ENCODE measurements at places on chromosomes 2 and 18.

GRCh38 chr2:139160836-139161235 is 380.6 kb upstream of the NXPH2 start:
- DNase-seq = peak; percentile 57

- DNase-seq = no peak
Observed at GRCh38 chr2:60838481-60838880, 42.9 kb upstream of the REL start.

- DNase-seq = no peak
Observed at GRCh38 chr2:230899786-230900185, 25.3 kb downstream of the GPR55 start.

GRCh38 chr18:68035774-68036522 is 519.4 kb upstream of the DSEL start:
- peak; percentile 15 for DNase-seq

DNA sequence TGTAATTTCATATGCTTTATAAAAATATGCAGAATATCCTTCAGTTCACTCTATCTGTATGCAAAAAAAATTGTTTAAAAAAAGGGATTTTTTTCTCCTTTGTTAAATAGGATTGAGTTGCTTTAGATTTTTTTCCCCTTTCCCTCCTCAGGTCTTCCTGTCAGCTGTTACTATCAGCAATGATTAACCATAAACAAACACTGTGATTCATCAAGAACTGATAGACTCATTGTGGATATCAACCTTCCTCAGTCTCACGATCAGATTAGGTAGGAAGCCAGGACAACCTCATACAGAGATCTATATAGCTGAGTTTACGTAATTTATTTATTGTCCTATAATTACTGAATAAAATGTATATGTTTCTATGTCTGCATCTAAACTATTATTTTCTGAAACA is 2136.2 kb upstream of the CELF4 start:
- peak; percentile 25 for DNase-seq

DNA sequence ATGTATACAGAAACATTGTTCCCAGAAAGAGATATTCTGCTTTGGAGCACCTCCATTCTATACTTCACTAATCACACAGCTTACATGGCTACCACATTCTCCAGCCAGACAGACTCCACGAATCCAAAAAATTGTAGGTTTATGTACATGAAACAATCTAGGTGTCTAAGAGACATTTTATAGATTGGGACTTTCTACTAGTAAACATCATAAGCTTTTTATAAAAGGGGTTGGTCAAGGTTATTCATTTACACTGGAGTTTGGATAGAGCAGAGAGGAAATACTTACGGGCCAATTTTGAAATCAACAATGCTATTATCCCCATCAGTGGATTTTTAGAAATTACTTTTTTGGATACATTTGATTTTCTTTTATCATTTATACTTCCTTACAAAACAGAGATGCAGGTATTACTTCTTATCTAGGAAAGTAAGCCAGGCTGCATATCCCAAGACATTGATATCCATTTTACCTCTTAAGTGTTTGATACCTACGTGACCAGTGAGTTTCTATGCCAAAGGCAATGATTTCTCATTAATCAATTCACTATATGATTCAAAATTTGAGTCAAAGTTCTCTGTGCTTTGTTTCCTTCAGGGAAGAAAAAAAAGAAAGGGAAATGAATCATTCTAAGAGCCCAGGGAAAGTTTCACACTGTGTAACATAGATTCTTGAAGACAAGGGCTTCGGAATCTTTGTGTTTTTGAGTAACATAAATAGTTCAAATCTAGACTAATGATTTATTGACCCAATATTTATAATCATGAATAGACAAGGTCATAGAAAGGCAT is 140.5 kb downstream of the PTH2R start:
- DNase-seq = no peak

- DNase-seq = peak; percentile 81
Observed at GRCh38 chr2:237026981-237027711, 58.5 kb upstream of the COPS8 start.

- DNase-seq = no peak
Observed at GRCh38 chr2:111706481-111707001, 177.5 kb downstream of the ANAPC1 start.

GRCh38 chr2:104443145-104443544 is 410.8 kb upstream of the POU3F3 start:
- DNase-seq = no peak

GRCh38 chr2:140383781-140384180 is 1603.6 kb upstream of the NXPH2 start:
- DNase-seq = peak; percentile 2

GRCh38 chr2:3420769-3421397 is 41.4 kb downstream of the TRAPPC12 start:
- DNase-seq = peak; percentile 13

GRCh38 chr2:148978706-148979105 is 59.8 kb upstream of the LYPD6B start:
- peak; percentile 41 for DNase-seq

DNA sequence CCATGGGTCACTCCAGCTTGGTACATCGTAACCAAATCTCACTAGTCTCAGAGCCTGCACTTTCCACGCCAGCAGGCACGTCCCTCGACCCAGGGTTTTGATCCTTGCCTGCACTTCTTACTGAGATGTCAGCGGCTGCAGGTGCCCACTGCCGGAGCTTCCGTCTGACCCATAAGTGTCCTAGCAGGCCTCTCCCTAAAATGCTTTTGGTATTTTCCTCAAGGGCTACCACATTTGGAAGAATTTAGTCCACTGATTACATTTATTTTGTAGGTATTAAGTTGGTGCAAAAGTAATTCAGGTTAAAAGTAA is 175.0 kb upstream of the FBXO11 start:
- no peak for DNase-seq

GRCh38 chr2:195902857-195903256 is 165.8 kb downstream of the DNAH7 start:
- DNase-seq = no peak

- DNase-seq = no peak
Observed at GRCh38 chr2:15736396-15737180, 144.9 kb downstream of the DDX1 start.

- no peak for DNase-seq
Observed at GRCh38 chr2:2810504-2810903, 479.4 kb upstream of the MYT1L start.

DNA sequence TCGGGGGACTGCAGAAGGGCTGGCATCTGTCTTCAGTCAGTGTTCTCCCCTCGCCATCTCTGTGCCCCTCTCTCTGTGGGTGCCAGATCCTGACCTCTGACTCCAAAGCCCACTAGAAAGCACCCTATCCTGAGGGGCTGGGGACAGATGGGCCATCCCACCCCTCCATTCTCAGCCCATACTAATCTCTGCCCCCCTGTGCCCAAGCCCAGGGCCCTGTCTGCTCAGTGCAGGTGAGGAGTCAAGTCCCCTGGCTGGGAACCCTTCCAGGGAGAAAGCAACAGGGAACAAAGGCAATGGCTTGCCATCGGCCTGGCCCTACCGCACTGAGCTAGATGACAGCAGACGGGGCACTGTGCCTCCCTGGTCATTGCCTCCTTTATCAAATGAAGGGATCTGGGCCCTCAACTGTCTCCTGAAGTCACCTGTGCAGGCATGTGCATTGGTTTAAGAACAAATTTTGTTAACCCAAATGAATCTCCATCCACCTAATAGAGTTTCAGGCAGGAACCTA is 42.7 kb upstream of the ID2 start:
- no peak for DNase-seq

- DNase-seq = peak; percentile 95
Observed at GRCh38 chr2:226802573-226802972, 3.0 kb upstream of the IRS1 start.

DNA sequence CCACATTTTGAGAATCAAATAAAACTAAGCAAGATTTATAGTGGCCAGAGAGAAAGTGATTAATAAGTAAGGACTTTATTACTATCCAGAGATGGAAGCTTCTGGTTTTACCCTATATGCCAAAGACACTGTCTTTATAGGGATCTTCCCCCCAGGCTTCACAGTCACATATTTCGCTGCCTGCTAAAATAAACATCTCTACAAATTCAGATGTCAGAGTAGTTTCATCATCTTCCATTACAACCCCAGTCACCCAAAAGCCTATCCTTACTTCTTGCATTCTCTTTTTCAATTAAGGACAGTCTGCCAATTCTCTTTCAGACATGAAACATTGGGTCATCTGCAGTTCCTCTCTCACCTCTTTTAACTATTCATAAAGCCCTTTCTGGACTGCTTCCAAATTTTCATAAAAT is 28.3 kb downstream of the CREB1 start:
- peak; percentile 38 for DNase-seq

DNA sequence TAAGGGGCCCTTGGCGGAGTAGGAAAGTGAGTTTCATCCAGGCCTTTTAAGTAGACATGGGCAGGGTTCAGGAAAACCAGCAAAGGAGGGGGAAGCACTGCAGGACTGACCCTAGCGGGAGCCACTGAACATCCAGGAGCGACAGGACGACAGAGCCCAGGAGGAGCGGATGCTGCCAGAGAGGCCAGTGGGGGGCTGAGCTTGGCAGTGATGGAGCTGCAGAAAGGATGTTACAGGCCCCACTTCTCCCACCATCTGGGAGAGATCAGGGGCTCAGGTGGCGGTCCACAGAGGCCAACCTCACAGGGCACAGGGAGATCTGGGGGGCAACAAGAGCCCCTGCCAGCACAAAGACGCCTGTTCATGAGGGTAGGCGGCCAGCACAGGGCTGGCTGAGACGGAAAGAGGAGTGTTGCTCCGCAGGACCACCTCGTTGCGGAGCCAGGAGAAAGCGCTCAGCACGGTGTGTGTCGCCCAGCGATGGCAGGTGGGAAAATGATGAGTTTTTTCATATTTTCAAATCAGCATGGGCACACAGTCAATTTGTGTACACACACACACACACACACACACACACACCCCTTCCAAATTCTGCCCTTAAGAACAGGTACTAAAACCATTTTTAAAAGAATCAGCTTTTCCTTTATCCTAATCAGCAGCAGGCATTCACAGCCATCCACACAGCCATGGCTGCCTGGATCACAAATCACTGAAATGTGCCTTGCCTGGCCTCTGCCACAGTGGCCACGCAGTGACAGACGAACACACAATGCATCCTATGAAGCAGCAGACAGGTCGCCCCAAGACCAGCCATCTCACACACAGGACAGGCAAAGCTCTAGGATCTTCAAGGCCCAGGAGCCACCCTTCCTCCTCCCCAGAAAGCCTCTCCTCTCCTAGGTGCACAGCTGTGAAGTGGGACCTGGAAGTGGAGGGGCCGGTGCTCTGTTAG is 63.2 kb downstream of the NDUFA10 start:
- no peak for DNase-seq

GRCh38 chr18:56173542-56174220 is 464.7 kb downstream of the TXNL1 start:
- DNase-seq = no peak

DNA sequence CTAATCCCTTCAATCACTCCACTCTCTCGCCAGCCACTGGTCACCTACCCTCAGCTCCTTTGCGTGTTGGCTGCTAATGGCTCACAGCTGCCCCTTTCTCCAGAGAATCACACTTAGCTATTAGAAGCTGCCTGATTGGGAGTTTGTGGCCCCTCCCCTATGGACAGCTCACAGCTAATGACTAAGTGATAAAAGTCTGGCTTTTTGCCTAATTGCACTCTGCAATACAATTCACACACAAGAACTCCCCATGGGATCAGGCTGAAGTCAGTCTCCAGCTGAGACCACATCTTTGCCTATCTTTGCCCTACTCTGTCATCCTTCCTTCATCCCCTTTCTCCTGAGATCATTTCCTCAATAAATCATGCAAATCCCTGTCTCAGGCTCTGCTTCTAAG is 701.9 kb upstream of the RAB6C start:
- no peak for DNase-seq

DNA sequence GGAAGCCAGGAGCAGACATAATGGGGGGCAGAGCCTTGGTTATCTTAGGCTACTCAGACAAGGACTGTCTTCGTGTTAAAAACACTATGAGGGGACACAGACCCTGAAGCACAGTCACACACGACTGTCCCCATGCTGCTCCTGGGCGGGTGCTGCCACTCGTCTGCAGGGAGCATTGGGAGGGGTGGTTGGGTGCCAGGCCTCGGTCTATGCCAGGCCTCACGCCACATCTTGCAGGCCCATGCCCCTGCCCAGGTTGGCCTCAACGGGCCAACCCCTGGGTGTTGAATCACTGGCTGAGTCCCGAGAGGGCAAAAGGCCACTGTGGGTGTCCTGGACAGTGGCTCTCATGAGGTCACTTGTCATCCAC is 97.9 kb downstream of the USP40 start:
- no peak for DNase-seq

DNA sequence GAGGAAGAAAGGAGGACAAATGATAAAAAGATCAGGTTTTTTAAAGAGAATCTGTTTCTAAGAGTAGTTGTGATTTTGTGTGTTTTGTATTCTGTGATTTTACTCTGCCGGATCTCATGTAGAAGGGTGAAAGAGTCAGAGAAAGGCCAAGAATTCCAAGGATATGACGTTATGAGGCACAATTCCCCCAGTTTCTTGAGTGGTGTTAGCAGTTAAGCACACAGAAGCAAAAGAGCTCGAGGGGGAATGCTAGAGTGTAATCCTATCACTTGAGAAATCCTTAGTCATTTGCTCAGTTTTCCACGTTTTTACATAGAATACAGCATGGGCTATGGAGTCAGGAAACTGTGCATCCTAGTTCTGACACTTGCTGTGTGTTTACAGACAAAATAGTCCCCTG is 34.8 kb downstream of the METTL4 start:
- DNase-seq = peak; percentile 64

DNA sequence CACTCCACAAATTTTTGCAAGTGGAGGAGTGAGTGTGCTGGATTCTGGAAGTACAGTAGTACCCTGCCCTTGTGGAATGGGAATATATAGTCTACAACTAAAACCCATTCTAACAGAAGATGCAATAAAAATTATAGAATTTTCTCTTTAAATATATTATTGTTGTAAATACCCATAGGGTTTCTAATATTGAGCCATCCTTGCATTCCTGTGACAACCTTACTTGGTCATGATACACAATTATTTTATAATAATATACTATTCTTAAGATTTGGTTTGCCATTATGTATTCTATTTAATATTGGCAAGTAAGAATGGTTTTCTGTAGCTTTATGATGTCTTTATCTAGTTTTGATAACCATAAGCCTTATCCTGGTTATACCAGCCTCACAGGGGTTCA is 52.2 kb downstream of the EML6 start:
- DNase-seq = no peak

- no peak for DNase-seq
Observed at GRCh38 chr2:141316606-141317005, 814.2 kb downstream of the LRP1B start.

GRCh38 chr18:59820663-59821062 is 79.1 kb upstream of the PMAIP1 start:
- peak; percentile 84 for DNase-seq

GRCh38 chr2:74206180-74206688 is 7.8 kb downstream of the MTHFD2 start:
- DNase-seq = peak; percentile 93

GRCh38 chr2:207403141-207403540 is 126.6 kb upstream of the CREB1 start:
- DNase-seq = no peak

Data from fibroblast of mammary gland (primary cell).